HTR-8/SVneo (cell line): ENCODE measurements at places on chromosomes 6 and 20.

GRCh38 chr20:20217621-20218020 lies 150.3 kb upstream of the INSM1 start:
- no peak for DNase-seq

DNA sequence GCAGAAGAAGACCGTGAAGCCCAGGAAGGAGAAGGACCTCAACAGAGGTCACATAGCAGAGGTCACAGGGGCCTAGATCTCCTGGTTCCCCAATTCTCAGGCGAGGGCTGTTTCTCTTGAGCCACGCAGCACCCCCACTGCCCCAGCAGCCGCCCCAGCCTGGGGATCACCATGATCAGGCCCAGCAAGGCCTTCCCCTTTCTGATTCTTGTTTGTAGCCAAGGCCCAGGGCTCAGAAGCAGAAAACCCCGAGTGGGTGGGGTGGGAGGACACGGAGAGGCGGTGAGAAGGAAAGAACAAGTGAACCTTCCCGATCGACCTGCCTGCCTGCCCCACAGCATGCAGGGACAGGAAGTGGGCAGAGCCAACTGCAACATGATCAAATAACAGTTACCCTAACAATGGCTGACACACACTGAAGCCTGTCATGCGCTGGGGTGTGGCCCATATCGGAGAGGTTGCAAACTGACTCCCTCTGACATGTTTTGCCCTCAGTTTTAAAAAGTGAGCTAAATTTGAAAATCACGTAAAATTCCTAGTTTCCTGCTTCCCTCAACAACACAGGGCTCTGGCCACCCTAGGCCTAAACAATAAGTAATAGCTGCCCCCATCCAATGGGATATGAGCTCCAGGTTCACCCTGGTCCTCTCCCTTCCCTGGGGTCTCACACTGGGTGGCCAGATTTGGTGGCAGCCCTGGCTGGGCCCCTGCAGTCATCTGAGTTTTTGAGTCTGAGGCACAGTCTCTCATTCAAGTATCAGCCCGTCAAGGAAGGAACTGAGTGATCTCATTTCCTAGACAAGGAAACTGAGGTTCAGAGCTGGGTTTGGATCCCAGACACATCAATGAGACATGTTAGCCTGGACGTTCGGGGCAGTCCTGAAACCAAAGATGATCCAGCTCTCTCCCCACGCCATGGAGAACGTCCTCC lies 6.5 kb downstream of the PEDS1 start:
- DNase-seq = no peak

GRCh38 chr20:10064611-10065010 lies 29.8 kb downstream of the ANKEF1 start:
- DNase-seq = no peak

DNA sequence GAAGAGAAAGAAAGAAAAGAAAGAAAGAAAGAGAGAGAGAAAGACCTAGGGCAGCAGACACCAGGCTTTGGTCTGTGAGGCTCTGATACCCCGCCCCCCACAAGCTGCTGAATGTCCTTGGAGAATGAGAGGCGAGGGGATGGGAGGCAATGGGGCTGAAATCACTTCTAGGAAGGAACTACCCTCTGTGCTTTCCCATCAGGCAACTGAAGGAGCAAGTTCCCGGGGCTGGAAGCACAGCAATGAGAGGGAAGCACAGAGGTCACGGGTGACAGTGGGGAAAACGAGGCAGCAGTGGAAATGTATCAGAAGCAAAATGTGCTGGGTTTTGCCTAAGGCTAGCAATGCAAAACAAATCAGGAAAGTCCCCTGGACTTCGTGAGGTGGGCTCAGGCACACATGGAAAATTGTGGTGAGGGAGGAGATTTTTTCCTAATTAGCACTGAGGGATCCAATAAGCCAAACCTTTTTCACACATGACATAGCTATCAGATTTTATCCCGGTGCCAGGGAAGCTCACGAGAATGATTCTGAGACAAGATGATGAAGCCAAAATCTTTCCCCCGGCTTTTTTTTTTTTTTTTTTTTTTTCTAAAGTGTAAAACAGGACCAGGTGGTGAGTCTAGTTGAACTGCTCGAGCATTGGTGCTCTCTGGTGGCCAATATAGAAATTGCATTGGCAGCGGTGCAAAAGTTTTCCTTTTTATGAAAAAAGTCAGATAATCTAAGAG lies 16.8 kb upstream of the ARFGEF2 start:
- peak; percentile 92 for DNase-seq

DNA sequence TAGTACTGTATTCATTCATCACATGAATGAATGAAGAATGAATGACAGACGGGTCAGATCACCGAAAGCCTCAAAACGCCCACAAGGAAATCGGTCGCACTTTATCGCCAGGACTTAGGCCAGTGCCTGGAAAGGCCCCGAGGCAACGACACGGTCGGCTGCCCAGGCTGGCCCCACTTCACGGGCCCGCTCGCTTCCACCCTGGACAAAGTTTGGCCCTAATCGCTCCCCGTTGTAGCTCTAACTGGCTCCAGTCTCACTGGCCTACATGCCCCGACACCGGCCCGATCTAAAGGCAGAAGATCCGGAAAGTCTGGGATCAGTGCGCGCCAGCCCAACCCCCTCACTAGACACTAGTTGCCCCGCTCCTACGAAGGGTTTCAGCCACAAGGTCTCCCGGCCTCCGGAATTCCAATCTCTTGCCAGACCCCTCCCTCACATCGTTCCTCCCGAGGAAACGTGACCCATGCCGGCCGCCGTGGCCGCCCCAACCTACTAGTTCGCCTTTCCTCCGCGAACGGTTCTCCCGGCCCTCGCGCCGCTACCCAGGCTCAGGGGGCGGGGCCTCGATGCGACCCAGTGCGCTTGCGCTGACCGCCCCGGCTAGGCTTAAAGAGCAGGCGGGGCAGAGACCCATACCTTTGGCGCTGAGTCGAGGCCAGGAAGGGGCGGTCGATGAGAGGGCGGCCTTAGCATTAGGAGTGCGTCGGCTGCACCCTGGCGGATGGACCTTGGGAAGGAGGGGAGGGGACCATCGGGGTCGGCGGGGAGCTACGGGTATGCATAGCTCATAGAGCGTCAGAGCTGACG lies at the start of the genes GSS and MYH7B:
GSS (minus strand) TSS at position 576 of the 810 bp plus-strand sequence. CDS start 3,954 bp downstream, outside the sequence.
MYH7B (plus strand) TSS at position 638 of the 810 bp plus-strand sequence. CDS start 22,138 bp downstream, outside the sequence.
- DNase-seq = peak; percentile 99

- DNase-seq = no peak
Observed at GRCh38 chr20:38790200-38791053, 15.1 kb upstream of the PPP1R16B start.

GRCh38 chr6:16711546-16712254 lies 49.6 kb downstream of the ATXN1 start:
- DNase-seq = no peak

DNA sequence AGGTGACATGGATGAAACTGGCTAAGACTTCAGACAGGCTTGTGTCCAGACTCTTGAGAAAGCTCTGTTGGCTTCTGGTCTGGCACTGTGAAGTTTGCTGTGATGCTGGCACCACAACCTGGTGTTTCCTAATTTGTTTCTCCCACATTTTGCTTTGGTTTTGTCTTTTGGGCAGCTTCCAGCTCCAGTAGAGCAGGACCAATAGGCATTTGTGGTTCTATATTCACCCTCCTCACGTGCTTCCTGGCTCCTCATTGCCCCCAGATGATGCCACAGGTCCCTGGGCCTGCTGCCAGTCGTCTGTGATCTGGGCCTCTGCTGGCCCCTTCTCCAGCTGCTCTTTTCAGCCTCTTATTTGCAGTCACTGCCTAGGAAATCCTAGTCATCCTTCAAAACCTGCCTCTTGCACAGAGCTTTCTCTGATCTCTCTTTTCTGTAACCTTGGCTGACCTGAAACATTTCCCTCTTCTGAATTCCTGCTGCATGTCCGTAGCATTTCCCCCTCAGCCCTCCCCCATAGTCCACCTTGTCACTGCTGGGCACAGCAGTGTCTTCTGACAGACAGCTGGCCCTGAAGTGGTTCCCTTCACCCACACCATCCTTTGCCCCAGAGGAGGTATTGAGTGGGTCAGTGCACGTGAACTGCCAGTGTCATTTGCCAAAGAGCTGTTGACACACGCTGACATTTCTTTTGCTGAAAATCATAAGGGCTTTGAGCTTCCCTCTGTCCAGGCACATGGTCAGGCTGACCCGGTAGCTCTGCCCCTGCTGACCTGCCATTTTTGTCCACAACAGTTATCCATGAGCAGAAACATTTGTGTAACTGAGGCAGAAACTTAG lies 63.0 kb downstream of the PTPN1 start:
- DNase-seq = no peak
